ENCODE measurements at places on chromosomes 5 and 9. TPM values are rescaled to one million over a fixed set of nuclear protein-coding genes. Genes with fewer than 3 reads are reported as not detected.
A peak's percentile ranks its signal among the peaks of the same experiment; 100 is the strongest.

- no peak for DNase-seq
- no peaks in the 10 kb centered on the region for H3K27me3 ChIP-seq
- H3K27ac ChIP-seq = no peak within 1 kb of the TSS
- peaks cover 26% of the 10 kb centered on the region for H3K4me1 ChIP-seq
Measured at GRCh38 chr9:136996361-136997292, at the start of gene CLIC3. TSS of gene CLIC3 (minus strand) at chr9:136996568. CDS start at chr9:136996543, 25 bp downstream.

DNA sequence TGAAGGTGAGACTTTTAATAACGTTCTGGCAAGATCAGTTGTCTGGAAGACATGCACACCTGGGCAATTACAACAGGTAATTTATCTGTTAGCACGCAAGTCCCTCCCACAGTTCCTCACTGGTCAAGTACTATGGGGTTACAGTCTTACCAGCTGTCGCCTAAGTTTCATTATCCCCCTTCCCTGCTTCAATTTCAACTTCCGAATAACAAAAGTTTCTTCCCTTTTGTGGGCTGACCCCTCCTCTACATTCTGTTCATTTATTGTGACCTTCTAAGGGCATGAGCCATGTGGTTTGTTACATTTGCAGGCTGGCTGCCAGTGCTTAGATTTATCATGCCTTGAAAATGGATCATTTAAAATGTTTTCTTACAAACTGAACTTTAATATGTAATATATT, 16.5 kb downstream of the GAPT start:
- no peaks in the 10 kb centered on the region for H3K36me3 ChIP-seq
- no peak overlapping the region for H3K4me3 ChIP-seq
- DNase-seq = no peak
- no peak overlapping the region for H3K27ac ChIP-seq
- H3K27me3 ChIP-seq = no peaks in the 10 kb centered on the region

The SLC25A2 gene
- total RNA-seq = 0.88 TPM

The FRRS1L gene
- total RNA-seq = 0.41 TPM

DNA sequence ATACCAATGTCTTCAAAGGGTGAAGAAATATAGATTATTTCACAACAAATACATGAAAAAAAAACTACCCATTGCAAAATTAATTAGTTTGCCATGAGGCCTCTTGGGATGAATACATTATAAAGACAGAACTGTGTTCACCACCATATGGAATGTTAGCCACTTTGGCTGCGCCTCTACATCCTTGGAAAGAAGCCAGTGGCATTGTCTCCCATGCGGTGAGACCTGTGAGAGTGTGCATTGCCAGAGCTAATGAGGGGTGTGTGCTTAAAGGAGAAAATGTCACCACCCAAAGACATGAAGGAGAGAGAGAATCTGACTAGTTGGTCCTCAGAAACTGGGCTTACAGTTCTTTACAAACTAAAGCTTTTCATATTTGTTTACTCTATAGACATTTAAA, 110.6 kb downstream of the PLPPR1 start:
- DNase-seq = peak; percentile 3
- H3K27ac ChIP-seq = no peak overlapping the region
- H3K4me1 ChIP-seq = no peaks in the 10 kb centered on the region
- no peaks in the 10 kb centered on the region for H3K36me3 ChIP-seq

The GPX3 gene
- 0.19 TPM for total RNA-seq

GRCh38 chr9:84315278-84315877, 25.2 kb downstream of the SLC28A3 start:
- H3K4me3 ChIP-seq = no peak overlapping the region
- no peak overlapping the region for H3K27ac ChIP-seq
- H3K36me3 ChIP-seq = no peaks in the 10 kb centered on the region
- no peaks in the 10 kb centered on the region for H3K4me1 ChIP-seq
- H3K27me3 ChIP-seq = no peaks in the 10 kb centered on the region
- peak; percentile 69 for DNase-seq

DNA sequence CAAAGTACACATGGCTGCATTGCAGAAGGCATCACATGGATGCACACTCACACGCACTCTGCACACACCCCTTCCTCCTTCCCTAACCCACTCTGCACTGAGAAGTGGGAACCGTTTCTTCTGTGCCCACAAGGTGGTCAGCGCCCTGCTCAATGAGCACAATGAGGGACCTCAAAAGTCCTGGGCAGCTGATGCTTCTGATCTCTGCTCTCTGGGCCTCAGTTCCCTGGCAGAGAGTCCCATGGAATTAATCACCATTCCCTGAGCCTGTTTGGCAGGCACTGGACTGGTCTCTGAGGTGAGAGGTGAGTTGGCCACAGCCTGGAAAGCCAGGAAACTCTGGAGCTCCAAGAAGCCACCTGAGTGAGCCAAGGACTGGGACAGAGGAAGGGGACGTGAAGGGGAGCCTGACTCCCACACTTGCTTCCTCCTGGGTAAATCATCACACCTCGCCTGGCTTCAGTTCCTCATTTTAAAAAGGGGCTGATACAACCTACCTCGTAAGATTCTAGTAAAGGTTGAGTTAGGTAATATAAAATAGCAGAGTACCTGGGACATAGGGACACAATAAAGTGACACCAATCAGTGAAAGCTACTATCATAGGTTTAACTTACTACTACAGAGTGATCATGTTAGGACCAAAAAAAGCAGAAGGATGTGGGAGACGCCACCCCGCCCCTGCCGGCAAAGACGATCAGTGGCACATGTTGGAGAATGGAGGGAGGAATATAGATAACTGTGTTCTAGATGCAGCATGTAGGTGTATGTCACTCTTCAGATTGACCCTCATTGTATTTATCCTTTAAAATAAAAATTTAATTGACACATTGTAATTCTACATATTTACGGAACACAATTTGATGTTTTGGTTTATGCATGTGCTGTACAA, 21.1 kb upstream of the IGFBPL1 start:
- H3K27ac ChIP-seq = no peak overlapping the region
- no peaks in the 10 kb centered on the region for H3K36me3 ChIP-seq
- H3K4me1 ChIP-seq = no peaks in the 10 kb centered on the region
- no peak for DNase-seq

GRCh38 chr9:113674436-113674835, 201.7 kb upstream of the ZNF618 start:
- H3K27me3 ChIP-seq = peaks cover 2% of the 10 kb centered on the region
- H3K4me1 ChIP-seq = no peaks in the 10 kb centered on the region
- no peak overlapping the region for H3K27ac ChIP-seq
- no peak for DNase-seq
- H3K4me3 ChIP-seq = no peak overlapping the region
- H3K36me3 ChIP-seq = no peaks in the 10 kb centered on the region

- no peak overlapping the region for H3K4me3 ChIP-seq
- DNase-seq = no peak
- no peaks in the 10 kb centered on the region for H3K4me1 ChIP-seq
- H3K27me3 ChIP-seq = no peaks in the 10 kb centered on the region
Measured at GRCh38 chr5:59231221-59231931, 648.5 kb downstream of the RAB3C start.

DNA sequence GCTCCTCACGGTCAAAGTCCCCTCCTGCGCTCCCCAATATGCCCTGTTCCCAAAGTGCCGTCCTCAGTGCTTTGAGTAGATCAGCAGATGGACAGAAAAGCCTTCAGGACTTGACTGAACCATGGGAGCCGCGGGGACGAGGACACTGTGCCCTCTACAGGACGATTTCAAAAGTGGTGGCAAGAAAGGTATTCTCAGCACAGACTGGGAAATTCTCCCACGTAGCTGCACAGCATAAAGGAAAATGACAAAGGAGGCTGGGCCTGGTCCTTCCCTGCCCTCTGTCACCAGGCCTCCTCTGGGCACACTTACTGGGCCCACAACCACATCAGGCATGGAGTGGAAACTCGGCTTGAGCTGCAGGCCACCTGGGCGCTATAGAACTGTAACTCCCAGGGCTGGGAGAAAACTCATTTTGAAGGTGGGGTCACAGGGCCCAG, 16.7 kb upstream of the MTMR12 start:
- no peaks in the 10 kb centered on the region for H3K27me3 ChIP-seq
- H3K4me1 ChIP-seq = no peaks in the 10 kb centered on the region
- no peak overlapping the region for H3K27ac ChIP-seq
- H3K36me3 ChIP-seq = no peaks in the 10 kb centered on the region

DNA sequence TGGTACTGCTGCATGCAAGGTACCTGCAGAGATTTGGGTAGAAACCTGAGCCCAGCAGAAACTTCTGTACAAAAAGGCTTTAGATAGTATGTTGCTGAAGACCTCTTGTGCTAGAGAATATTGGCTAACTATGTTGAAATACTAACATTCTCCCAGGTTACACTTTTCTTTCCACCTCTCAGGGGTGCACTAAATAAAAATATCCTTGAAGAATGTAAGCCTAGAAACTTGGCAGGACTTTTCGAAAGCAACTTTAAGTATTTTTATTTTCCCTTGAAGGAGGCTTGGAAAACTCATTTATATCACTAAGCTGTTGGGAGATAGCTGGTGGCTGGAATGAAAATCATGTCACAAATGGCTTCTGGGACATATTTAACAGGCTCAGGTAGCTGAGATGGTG, 50.0 kb downstream of the FBXL7 start:
- H3K27ac ChIP-seq = no peak overlapping the region
- no peak for DNase-seq
- no peak overlapping the region for H3K4me3 ChIP-seq
- no peaks in the 10 kb centered on the region for H3K4me1 ChIP-seq
- no peaks in the 10 kb centered on the region for H3K27me3 ChIP-seq

The DEPDC1B gene
- total RNA-seq = 34.9 TPM

DNA sequence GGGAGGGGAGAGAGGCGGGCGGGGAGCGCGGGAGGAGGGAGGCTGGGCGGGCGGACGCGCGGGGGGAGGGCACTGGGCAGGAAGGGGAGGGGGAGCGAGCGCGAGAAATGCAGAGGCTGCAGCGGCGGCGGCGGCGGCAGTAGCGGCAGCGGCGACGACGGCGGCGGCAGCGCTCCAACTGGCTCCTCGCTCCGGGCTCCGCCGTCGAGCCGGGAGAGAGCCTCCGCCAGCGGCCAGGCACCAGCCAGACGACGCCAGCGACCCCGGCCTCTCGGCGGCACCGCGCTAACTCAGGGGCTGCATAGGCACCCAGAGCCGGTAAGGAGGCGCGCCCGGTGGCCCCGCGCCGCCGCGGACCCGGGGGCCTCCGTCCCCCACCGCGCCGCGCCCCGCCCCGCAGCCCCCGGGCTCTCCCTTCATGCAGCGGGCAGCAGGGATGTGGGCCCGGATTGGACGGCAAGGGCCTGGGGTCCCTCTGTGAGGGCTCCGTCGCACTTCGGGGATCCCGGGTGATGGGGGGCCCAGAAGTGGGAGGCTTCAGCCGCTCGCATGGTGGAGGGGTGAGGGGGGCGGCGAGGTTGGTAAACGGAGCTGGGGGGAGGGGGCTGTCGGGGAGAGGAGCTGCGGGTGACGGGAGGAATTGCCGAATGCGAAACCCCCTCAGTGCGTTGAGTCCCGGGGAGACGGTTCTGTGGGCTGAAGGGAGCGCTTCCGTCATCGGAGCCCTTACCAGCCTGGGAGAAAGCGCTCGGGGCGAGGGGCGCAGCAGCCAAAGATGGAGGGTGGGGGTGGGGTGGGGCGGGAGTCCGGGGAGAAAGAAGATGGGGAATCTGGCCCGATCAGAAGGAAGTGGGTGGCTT, at the start of gene BASP1:
TSS of gene BASP1 (plus strand) at position 139 of the 860 bp plus-strand sequence. CDS start 57,586 bp downstream, outside the sequence.
- DNase-seq = peak; percentile 94
- peak within 1 kb of the TSS; percentile 91 for H3K4me3 ChIP-seq
- H3K27ac ChIP-seq = peak within 1 kb of the TSS; percentile 88
- H3K4me1 ChIP-seq = peaks cover 43% of the 10 kb centered on the region
- H3K36me3 ChIP-seq = peaks cover 25% of the 10 kb centered on the region
- no peaks in the 10 kb centered on the region for H3K27me3 ChIP-seq

GRCh38 chr5:107646418-107646817, 24.3 kb downstream of the EFNA5 start:
- H3K27me3 ChIP-seq = no peaks in the 10 kb centered on the region
- H3K4me1 ChIP-seq = no peaks in the 10 kb centered on the region
- H3K27ac ChIP-seq = no peak overlapping the region
- H3K4me3 ChIP-seq = no peak overlapping the region
- no peaks in the 10 kb centered on the region for H3K36me3 ChIP-seq

- DNase-seq = no peak
- no peak overlapping the region for H3K4me3 ChIP-seq
- H3K36me3 ChIP-seq = no peaks in the 10 kb centered on the region
- no peak overlapping the region for H3K27ac ChIP-seq
Measured at GRCh38 chr5:106675687-106676086, 995.0 kb downstream of the EFNA5 start.

DNA sequence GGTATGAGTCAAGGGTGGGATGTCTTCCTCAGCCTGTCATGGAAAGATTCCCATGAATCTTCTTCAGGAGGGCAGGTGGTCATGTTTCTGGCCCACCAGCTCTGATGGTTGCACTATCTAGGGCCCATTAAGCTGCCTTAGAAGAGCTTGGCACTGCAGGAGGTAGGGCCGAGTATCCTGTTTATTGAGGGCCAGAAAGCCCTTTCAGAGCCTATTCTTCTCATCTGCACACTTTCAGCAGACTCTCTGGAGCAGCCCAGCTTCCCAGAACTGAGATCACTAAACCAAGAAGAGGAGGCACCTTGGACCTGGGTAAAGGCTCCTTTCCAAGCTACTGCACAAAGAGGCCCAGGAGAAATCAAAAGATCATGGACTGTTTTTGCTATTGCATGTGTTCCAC, 146.5 kb downstream of the MTX3 start:
- H3K36me3 ChIP-seq = no peaks in the 10 kb centered on the region
- DNase-seq = no peak
- no peaks in the 10 kb centered on the region for H3K27me3 ChIP-seq
- H3K4me3 ChIP-seq = no peak overlapping the region
- H3K27ac ChIP-seq = no peak overlapping the region
- no peaks in the 10 kb centered on the region for H3K4me1 ChIP-seq

The CD72 gene
- not detected for total RNA-seq

DNA sequence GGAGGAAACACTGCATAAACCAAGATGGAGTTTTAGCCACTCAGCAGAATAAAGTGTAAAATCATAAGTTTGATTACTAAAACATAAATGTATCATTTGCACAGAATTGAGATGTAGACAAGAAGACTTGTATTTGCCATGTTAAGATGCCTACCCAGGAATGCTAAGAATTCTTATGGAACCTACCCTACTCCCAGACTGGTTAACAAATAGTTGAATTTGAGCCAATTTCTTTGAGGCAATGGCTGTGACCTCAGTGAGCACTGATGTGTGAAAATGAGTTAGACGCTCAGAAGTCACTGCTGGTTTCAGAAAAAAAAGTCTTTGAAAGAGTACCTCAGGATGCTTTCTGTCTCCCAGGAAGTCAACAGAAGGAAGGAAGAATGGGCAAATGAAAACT, 95.6 kb downstream of the ESM1 start:
- no peaks in the 10 kb centered on the region for H3K27me3 ChIP-seq
- H3K4me3 ChIP-seq = no peak overlapping the region
- peak; percentile 80 for DNase-seq

The TLX3 gene
- not detected for total RNA-seq

DNA sequence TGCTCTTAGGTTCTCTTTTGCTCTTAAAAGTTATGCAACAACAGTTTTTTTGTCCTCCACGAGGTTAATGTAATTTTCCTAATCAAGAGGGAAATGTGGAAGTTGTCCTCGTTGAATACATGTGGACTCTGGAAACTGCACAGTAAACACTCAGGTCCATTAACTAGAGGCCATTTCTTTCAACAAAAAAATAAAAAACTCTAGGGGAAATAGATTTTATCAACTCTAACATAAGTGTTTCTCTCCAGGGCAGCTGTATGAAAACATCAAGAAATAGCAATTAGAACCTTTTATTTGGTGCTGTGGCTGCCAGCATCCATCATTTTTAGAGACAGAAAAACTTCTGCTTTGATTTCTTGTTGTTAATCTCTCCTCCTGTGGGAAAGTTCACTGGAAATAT, 288.6 kb downstream of the ICE1 start:
- no peak overlapping the region for H3K4me3 ChIP-seq
- peaks cover 35% of the 10 kb centered on the region for H3K27me3 ChIP-seq
- H3K4me1 ChIP-seq = no peaks in the 10 kb centered on the region
